ENCODE measurements at places on chromosomes 3 and 15.

GRCh38 chr3:144055604-144056003 is 84.0 kb downstream of the DIPK2A start:
- DNase-seq = peak; percentile 75

GRCh38 chr3:49713336-49714105 is 6.0 kb downstream of the AMIGO3 start:
- DNase-seq = no peak

DNA sequence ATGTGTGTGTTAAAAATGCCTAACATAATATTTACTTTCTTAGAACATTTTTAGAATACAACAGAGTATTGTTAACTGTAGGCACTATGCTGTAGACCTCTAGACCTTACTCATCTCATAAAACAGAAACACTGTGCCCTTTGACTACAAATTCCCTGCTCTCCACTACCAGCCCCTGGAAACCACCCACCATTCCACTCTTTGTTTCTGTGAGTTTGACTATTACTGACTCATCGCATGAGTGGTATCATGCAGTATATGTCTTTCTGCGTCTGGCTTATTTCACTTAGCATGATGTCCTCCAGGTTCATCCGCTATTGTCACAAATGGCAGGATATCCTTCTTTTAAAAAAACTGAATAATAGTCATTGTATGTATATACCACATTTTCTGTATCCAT is 216.7 kb upstream of the CFAP20DC start:
- DNase-seq = no peak

GRCh38 chr15:75104804-75105557 is 81.6 kb downstream of the PPCDC start:
- DNase-seq = peak; percentile 95

DNA sequence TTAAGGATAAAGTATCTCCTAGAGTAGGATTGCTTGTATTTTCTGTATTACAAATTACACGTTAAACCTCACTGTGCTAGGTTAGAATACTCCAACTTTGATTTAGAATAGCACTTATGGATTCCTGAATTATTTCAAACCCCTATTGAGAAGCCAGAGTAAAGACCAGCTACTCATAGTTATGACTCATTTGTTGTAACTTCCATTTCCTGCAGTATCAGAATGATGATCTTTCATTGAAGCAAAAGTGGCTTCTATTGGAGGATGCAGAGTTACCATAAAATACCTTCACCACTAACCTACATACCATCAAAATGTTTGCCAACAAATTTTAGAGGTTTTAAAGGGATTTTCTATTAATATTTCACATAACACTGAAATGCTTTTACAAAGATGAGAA is 1322.7 kb upstream of the ALCAM start:
- DNase-seq = peak; percentile 68

- DNase-seq = no peak
Observed at GRCh38 chr3:13714251-13714916, 165.5 kb downstream of the FBLN2 start.

DNA sequence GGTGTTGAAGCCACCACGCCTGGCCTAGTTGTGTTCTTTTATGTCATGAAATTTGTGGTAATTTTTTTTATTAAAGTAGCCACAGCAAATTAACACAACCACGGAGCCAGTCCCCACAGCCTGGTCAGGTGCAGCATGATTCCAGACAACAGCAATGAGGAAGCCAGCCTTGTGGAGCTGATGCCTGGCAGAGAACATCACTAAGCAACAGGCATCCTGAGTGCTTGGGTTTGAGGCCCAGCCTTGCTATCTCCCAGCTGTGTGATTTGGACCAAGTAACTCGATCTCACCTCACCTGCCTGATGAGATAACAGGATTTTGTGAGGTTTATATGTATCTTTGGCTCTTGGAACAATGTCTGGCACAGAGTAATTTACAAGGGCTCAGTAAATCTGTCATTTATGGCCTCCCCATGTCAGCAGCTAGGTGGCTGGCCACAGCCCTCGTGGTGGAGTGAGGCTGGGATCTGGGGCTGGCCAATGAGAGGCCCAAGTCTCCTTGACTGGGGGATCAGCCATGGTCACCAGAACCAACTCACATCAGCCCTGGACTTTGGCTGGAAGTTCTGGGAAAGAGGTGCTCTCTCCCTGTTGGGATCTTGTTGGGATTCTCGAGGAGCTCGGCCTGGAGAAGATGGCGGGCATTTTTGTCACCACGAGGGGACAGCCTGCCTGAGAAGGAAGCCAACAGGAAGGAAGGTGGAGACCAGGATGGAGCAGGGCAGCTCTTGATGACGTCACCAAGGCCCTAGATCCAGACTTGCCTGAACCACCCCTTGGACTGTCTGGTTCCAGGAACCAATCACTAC is 22.8 kb upstream of the FLNB start:
- DNase-seq = no peak

DNA sequence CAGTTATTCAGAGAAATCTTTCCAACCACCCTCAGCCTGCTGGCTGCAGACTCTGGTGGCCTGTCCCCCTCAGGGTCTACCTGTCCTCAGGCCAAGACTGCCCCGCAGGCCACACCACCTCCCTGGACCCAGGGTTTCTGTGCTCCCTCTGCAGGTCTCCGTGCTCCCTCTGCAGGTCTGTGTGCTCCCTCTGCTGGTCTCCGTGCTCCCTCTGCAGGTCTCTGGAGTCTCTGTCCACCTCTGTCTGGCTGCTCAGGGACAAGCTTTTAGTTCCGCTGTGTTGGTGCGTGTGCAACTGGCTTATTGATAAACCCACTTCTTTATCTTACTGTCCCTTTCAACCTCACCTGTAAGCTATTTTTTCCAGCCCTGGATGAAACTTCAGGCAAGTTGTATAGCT is 30.1 kb downstream of the BDH1 start:
- peak; percentile 51 for DNase-seq

GRCh38 chr3:144189044-144189443 is 217.4 kb downstream of the DIPK2A start:
- no peak for DNase-seq

GRCh38 chr3:79587150-79587549 is 180.6 kb downstream of the ROBO1 start:
- no peak for DNase-seq

GRCh38 chr15:53506370-53506769 is 253.1 kb downstream of the WDR72 start:
- no peak for DNase-seq

DNA sequence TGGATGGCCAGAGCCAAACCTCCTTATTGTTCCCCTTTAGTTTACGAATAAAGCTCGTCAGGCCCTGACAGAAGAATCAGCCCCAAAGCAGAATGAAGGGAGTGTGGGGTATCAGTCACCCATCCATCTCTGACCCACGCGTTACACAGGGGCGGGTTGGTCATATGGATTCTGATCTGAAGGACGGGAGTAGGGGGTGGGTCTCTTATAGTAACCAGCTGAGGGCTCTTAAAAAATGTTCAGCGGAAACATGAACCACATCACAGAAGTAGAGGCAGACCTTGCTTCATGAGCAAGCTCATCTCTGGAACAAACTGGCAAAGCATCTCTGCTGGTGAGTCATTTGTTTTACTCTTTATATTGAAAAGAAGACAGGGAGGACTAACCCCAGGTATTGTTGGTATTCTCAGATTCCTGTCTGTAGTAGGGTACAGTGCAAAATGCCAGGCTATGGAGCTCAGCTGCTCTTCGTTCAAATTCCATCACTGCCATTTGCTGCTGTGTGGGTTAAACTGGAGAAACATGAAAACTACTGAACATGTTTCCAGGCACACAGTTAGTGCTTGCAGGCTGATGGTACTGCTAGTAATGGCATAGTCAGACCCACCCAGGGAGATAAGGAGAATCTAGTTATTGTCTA is at the start of gene CXCR6:
Gene CXCR6, plus strand, starts transcription at position 258 of the 640 bp plus-strand sequence. CDS start 3,018 bp downstream, outside the sequence.
- no peak for DNase-seq

- no peak for DNase-seq
Observed at GRCh38 chr15:51185213-51186159, 90.8 kb upstream of the TNFAIP8L3 start.

- DNase-seq = peak; percentile 53
Observed at GRCh38 chr15:91867581-91868026, 14.1 kb downstream of the SLCO3A1 start.

DNA sequence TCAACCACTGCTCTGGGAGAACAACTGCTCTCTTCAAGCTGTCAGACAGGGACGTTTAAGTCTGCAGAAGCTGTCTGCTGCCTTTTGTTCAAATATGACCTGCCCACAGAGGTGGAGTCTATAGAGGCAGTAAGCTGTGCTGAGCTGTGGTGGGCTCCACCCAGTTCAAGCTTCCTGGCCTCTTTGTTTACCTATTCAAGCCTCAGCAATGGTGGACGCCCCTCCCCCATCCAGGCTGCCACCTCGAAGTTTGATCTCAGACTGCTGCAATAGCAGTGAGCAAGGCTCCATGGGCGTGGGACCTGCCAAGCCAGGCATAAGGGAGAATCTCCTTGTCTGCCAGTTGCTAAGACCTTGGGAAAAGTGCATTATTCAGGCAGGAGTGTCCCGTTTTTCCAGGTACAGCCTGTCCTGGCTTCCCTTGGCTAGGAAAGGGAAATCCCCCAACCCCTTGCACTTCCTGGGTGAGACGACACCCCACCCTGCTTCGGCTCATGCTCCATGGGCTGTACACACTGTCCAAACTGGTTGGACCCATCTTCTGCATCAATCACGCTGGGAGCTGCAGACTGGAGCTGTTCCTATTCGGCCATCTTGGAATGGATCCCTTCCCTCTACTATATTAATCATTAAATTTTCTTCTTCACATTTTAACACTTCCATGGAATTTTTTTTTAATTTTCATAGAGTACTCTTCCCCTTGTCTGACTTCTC is 167.0 kb upstream of the UBE2E2 start:
- DNase-seq = no peak

- no peak for DNase-seq
Observed at GRCh38 chr15:94125156-94125555, 106.2 kb upstream of the MCTP2 start.

DNA sequence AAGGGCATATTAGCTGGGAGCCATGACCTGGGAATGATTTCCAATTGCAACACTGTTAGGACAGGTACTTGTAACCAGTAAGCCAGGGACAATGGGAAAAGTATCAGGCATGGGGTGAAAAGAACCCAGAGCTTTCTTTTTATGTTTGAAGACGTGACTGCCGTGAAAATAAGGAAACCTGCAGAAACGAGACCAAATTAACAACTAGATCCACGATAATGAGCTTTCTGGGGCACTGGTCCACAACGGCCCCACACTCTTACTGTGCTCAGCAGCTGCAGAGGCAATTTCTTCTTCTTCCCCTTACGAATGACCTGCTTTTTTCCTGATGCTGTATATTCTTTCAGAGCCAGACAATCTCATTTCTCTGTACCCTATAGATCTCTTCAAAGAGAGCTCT is 11.4 kb downstream of the C3orf49 start:
- no peak for DNase-seq

DNA sequence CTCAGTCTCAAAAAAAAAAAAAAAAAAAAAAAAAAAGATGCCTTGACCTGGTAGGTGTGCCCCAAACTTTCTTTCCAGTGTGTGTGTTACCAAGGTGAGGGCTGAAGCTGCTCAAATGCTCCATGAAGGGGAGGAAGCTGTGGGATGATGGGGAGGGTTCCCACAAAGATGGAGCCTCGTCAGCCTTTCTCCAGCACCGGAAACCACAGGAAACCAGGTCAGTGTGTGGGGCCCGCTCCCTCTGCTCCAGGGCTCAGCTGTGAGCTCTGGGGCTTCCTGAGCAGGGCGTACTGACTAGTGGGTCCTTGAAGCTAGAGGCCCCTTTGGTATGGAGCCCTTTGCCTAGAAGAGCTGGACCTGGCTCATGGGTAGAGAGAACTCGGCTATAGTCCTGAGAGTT is 681 bp upstream of the IL17RE start:
- no peak for DNase-seq

DNA sequence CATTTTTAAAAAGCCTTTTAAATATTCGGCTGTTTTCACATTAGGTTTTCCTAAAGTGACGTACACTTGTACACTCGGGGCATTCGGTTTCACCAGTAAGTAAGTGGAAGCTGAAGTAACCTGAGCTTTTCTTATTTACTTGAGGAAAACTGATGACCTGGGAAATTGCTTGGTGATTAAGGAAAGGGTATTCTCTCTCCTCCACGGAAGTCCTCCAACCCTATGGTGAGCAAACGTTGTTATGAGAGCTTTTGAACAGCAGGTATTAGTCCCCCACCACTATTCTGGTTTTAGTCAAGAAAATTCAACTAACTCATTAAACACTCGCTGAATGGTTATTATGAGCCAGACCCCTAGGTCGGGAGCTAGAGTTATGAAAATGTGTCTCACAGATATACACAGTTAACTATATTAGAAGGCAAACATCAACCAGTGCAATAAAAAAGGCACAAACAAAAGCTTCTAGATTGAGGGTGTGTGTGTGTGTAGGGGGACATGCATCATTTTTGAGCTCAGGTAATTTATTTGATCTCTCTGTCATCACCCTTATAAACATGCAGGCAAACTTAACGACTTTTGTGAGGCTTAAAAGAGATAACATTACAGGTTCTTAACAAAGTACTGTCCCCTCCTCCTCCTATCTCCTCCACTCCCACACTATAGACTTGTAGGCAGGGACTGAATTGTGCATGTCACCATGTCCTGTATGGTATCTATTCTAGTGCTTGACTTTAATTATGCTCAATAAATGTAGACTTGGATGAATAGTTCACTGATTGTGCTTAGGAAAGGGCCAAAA is 143.3 kb upstream of the MB21D2 start:
- DNase-seq = no peak
